ENCODE measurements at places on chromosomes 12 and 14.

GRCh38 chr12:80709811-80710726 is 2.6 kb downstream of the MYF6 start:
- DNase-seq = peak; percentile 63

GRCh38 chr12:119594772-119595445 is 1.3 kb downstream of the TMEM233 start:
- no peak for DNase-seq

DNA sequence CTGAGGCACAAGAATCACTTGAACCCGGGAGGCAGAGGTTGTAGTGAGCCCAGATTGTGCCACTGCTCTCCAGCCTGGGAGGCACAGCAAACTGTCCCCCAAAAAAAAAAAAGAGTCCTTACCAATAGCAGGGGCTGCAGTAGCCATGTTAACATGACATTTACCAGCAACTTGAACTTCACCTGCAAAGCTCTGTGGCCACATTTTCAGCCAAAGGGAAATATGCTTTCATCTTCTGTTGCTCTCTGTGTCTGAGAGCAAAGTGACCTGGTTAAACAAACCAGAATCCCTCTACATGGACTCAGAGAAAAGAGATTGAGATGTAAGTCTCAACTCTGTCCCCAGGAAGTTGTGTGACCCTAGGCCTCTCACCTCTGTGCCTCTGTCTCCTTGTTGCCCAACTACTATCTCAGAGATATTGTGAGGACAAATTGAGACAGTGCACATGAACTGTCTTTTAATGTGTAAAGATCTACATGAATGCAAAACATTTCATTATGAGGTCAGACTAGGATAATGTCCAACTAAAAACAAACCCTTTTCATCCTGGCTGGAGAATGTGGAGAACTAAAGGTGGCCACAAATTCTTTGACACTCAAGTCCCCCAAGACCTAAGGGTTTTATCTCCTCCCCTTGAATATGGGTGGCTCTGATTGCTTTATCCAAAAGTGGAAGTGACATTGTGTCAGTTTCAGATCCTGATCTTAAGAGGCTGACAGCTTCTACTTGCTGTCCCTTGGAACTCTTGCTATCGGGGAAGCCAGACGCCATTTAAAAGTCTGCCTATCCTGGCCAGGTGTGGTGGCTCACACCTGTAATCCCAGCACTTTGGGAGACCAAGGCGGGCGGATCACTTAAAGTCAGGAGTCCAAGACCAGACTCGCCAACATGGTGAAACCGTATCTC is 24.7 kb upstream of the P2RX4 start:
- DNase-seq = no peak

- peak; percentile 25 for DNase-seq
These were observed 66.3 kb upstream of the PLEKHG3 start for GRCh38 chr14:64637735-64638473.

DNA sequence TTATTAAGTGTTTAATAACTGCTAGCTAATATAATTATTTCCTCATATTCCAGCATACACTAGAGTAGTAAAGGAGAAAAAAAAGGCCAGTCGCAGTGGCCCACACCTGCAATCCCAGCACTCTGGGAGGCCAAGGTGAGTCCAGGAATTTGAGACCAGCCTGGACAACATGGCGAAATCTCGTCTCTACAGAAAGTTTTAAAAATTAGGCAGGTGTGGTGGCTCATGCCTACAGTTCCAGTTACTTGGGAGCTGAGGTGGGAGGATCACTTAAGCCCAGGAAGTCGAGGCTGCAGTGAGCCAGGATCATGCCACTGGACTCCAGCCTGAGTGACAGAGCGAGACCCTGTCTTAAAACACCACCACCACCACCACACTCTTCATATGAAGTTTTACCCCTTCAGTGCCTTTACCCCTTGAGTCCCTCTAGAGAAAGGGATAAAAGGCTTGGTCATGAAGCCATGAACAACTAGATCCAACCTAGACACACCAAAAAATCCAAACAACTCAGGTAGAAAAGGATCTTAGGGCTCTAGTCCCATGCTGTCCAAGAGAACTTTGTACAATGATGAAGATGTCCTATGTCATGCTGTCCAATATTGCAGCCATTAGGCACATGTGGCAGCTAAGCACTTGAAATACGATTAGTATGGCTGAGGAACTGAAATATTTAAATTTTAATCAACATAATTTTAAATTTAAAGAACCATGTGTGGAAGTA is 29.6 kb downstream of the ATXN2 start:
- no peak for DNase-seq

GRCh38 chr12:101878243-101878821 is 952 bp downstream of the DRAM1 start:
- no peak for DNase-seq

DNA sequence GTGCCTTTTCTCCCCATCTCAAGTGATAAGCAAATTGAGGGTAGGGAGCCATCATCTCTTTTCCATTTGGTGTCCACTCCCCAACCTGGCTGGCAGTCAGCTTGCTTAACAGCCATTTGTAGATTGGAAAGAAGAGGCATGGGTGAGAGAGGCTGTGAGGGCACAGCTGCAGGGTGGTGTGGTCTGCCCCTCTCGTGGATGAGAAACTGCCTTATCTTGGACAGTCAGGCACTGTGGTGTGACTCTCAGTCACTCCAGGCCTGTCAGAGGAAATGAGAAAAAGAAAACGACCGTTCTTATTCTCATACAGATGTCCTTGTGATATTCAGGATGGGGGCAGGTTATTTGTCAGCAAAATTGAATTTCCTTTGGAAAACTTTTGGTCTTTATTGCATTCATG is 65.1 kb upstream of the SRSF5 start:
- no peak for DNase-seq

GRCh38 chr14:70779667-70780066 is 29.6 kb downstream of the MAP3K9 start:
- DNase-seq = no peak

- DNase-seq = peak; percentile 32
These were observed 656 bp downstream of the RAB21 start for GRCh38 chr12:71755146-71755892.

DNA sequence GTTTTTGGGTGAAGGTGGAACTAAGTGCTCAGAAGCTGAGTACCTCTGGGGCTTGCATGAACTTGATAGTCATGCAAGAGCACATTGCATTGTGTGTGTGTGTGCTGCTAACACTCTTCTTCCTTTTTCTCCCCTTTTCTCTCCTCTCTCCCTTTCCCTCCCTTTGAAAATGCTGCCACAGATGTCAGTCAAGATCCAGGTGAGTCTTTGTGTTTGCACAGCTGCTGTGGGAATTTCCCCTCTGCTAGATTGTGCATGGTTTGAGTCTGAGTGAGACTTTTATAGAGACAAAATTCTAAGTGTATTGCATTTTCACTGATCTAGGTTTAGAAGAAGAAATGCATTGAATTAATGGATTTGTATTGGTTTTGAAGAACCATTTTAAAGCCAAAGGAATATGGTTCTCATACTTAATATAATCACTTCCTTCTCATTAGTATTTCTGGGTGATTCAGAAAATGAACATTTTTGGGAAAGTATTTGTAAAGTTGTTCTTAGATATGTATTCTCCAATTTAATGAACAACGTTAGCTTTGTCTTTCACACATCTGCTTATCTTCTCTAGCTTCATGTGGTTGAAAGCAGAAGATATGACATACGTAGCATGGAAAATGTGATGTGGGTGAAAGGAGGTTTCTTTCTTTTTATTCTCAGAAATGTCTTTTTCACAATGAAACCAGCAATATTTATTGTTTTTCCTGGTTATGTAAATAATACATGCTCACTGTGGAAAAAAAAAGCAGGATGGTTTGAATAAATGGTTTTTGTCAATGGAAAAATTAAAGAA is 108.5 kb downstream of the NRXN3 start:
- peak; percentile 96 for DNase-seq

- no peak for DNase-seq
These were observed 177.6 kb downstream of the RIMBP2 start for GRCh38 chr12:130538343-130539095.

DNA sequence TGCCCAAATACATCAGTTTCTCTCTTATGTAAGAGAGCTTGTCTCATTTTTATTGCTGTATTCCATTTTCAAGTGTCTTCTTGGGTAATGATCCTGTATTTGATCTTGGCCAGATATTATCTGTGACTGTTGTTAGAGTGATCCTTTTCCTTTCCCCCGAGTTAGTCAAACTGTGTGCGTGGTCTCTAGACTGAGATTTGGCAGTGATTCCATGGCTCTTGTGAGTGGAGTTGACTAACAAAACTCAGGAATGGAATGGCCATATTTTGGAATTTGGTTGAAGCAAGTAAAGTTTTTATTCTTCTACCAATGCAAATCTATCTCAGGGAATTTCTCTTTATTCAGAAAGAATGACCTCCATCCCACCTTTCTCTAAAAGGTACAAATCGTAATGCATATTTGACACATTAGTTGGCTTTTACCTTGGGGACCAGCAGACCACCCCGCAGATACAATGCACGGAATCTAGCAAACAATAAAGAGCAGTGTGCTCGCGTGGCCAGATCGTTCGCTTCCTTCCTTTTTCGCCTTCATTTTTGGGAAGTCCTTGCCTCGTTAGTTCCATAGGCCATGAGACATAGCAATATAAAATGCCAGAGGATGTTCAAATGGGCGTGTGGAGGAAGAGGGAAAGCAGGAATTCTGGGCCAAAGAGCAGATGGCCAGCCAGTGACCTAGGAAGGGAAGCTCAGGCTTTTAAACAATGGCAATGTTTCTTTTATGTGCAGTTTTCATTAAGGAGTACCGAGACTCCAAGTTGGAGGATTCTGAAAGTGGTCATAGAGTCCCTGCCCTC is 24.4 kb downstream of the ETV6 start:
- DNase-seq = no peak

GRCh38 chr14:80447392-80447791 is 236.1 kb upstream of the DIO2 start:
- no peak for DNase-seq

- no peak for DNase-seq
These were observed 910 bp upstream of the TM7SF3 start for GRCh38 chr12:27014859-27015729.

- no peak for DNase-seq
These were observed 175.3 kb downstream of the ESR2 start for GRCh38 chr14:64118892-64119291.

- DNase-seq = no peak
These were observed 259.6 kb upstream of the TMTC1 start for GRCh38 chr12:30043151-30043847.

DNA sequence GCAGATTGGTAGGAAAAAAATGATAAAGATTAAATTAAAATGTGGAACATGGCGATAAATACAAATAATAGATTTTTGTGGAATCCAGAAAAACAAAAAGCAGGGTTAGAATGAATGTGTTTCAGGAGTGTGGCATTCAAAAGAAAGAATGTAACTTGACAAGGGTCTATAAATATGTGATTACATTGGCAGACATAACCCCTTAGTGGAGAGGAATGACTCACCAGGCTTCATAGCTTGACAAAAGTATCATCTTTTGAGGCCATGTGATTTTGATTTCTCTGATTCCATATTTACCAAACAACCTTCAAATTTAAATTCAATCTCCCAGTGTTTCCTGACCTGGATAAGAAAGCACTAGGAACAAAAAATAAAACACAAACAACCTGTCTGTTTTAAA is 24.4 kb upstream of the MGST1 start:
- peak; percentile 46 for DNase-seq

GRCh38 chr14:104871656-104872468 is 6.8 kb downstream of the CEP170B start:
- DNase-seq = no peak

DNA sequence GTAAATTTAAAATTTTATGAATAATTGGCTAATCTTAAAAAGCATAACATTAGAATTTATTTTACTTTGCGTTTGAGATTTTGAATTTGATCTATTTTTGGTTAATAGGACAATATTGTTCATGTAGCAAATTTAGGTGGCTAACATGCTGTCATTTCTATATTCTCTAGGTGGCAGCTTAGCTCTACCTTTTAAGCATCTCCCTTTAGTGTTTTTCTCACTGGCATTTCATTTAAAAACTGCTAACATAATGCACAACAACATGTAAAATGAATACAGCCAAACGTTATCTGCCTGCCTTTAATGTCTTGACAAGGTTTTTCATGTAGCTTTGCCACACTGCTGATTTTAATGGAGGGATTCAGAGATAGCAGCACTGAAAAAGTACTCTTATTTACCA is 272.4 kb upstream of the FBXO33 start:
- peak; percentile 20 for DNase-seq

- no peak for DNase-seq
These were observed 10.3 kb downstream of the GPR68 start for GRCh38 chr14:91233936-91234790.

- DNase-seq = no peak
These were observed 163.1 kb downstream of the CACNA1C start for GRCh38 chr12:2215709-2216560.

Data from NCI-H69 (cell line).